ENCODE measurements at places on chromosomes 11 and 22. TPM values are rescaled to one million over a fixed set of nuclear protein-coding genes. Genes with fewer than 3 reads are reported as not detected.

DNA sequence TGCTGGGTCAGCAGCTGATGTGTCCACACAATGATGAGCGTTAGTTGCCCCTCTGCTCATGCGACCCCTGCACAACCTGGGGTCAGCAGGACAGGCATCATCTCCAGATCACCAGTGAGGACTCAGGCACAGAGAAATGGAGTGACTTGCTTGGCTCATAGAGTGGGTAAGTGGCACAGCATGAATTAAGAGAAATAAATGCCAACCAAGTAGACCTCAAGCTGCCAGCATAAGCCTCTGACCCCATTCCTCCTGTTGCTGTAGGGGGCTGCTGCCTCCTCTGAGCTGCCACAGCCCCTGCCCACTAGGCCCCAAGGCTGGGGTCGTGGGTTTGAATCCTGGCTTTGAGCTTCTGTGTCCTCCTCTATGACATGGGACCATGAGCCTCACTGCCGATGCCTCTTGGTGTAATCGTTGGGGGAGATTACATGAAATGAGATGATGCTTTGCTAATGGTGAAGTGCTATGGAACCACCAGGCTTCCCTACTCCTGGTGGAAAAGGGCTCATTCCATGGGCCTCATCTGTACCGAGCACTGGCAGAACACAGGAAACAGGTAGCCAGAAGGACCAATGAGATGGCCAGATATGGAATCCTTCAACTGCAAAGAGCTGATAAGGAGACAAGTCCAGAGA, 33.6 kb downstream of the LRRC32 start:
- DNase-seq, result no peak

DNA sequence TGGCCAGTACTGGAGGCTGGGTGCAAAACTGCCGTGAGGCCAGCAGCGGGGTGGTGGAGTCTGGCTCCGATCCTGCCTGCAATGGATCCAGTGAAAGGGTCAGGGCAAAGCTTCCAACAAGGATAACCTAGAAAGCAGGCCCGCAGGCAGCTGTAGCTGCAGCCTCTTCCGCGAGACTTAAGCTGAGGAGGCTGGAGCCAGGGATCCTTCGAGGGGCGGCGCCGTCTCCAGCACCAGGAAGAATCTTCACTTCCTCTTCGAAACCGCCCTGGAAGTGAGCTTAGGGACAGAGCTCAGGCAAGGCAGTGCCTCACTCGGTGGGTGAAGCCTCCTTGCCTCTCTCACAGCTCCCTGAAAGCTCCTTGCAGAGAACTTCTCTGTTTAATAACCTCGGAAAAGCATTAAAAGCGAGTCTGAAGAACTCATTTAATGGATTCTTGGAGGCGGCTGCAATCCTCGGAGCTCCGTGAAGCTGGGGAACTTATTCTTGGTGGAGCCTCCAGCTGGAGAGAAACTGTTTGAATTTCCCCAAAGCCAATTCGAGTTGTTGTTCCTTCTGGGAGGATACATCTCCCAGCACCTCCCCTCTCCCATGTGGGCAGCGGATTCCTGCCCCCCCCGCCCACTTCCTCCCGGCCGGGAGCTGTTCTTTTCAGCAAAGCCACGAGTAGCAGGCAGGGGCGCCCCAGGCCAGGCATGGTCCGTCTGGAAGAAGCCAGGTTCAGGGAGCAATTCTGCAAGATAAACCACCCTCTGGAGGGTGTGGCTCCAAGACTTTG, 169.9 kb downstream of the CTTN start:
- peak; percentile 68 for DNase-seq

GRCh38 chr11:85903406-85903805, 48.2 kb downstream of the CCDC83 start:
- DNase-seq, result no peak

The TSPAN18 gene
- total RNA-seq, result 46.4 TPM

The SLC22A6 gene
- not detected for total RNA-seq

GRCh38 chr22:36546092-36546804, 17.3 kb upstream of the EIF3D start:
- no peak for DNase-seq

DNA sequence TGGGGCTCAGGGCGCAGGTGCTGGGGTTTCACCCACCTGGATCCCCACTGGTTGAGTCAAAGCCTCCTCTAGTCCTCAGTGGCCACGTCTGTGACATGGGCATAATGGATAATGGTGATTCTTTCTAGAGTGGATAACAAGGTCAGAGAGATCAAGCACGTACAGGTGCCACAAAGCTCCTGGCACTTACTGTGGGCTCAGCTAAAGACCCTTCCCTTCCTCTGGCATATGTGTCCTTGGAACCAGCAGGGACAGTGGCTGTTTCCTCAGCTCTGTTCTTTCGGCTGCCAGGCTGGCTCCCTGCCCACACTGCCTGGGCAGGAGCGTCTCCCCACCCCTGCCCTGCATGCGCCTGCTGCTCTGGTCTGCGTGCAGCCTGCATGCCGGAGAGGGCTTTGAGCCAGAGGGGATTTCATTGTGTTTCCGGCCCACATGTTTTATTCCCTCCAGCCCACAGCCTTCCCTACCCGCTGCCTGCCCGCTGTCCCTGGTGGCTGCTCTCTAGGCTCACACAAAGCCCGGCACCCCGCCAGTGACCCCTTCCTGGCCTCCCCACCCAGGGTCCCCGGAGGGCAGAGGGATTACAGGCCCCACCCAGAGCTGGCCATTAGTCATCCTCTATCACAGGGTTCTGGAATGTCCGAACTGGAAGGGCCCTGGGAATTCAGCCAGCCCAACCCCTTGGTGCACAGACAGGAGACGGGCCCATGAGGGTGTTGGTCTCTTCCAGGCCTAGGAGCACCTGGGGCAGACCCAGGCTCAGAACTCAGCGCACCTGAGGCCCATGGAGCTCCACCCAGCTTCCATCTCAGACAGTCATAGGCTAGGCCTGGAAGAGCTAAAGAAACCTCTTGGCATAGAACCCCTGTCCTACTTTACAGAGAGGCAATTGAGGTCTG, 55.3 kb upstream of the GCAT start:
- peak; percentile 90 for DNase-seq

GRCh38 chr22:44301039-44301438, 11.7 kb downstream of the SHISAL1 start:
- no peak for DNase-seq

The INSC gene
- total RNA-seq, result 0.96 TPM

The OVOL1 gene
- 2.7 TPM for total RNA-seq

The TRPC6 gene
- total RNA-seq, result 17.3 TPM

DNA sequence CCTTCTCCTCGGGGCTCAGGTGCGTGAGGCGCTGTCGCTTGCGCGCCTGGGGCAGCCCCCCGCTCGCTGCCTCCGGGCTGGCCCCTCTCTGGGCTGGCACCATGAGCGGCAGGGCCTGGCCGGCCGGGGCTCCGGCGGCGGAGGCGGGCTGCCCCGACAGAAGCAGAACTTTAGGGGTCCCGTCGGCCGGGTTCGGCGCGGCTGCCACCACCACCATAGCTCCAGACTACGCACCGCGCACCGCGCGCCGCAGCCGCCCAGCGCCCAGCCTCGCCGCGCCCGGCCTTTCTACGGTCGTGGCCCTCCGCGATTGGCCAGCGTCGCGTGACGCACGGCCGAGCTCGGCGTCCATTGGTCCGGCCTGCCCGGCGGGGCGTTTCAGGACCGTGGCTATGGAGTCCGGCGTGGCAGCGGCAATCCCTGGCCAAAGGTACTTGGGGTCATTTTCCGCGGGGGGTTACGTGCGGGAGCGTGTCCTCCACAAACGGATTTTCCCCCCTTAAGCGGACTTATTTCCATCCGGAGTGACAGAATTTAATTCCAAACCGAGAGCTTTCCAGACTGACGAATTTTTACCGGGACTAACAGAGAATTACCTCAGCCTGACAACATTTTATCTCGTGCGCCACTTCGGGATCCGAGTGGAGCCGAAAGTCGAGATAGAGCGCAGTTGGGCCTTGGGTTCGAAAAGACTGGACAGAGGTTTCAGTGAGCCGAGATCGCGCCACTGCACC, at the start of gene XBP1:
Gene XBP1, minus strand, starts transcription at position 262 of the 734 bp plus-strand sequence.
- peak; percentile 97 for DNase-seq

DNA sequence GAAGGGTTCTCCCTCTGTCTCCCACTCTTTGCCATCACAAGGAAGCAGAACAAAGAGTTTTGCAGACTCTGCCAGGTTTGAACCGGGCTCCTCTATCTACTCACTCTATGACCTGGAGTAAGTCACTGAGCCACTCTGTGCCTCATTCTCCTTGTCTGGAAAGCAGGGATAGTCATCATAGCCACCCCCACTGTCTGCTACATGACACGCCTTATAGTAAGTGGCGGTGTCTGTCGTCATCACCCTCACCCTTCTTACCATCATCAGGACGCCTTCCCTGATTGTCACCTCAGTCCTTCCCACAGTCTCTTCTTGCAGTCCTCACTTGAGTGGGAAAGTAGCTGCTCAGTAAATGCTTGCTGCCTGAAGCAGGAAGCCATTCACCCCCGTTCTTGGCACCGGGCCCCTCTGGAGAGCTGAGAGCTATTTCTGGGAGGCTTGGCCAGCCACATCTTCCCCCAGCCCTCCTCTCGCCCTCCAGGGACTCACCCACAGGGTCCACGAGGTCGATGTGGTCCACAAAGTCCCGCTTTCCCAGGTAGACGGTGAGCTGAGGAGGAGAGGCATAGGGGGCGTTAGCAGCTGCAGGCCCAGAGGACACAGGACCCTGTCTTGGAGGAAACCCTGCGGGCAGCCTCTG, 46.4 kb downstream of the TPBGL start:
- no peak for DNase-seq

GRCh38 chr11:83427501-83427900, 141.3 kb upstream of the CCDC90B start:
- DNase-seq, result no peak

DNA sequence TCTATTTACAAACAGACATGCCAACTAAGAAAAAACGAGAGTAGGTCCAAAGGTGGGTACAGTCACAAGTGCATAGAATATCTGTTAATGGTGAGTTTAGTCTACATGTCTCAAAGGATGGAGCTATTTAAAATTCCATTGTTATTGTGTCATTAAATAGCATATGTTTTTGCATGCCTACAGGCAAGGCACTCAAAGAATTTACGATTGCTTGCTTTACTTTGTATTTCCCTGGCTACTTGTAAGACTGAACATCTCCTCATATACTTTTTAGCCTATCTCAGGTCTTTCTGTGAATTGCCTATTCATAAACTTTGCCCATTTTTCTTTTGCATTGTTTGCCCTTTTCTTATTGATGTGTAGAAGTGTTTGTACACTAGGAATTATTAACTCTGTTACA, 39.7 kb downstream of the DEUP1 start:
- no peak for DNase-seq

GRCh38 chr11:19258641-19259230, 18.0 kb upstream of the E2F8 start:
- no peak for DNase-seq

GRCh38 chr11:69286374-69287371, 7.3 kb upstream of the MYEOV start:
- no peak for DNase-seq

- peak; percentile 81 for DNase-seq
These were observed 10.1 kb downstream of the MCM5 start for GRCh38 chr22:35409783-35410662.

- DNase-seq, result no peak
These were observed 299.9 kb downstream of the DCDC1 start for GRCh38 chr11:31069447-31070205.

- no peak for DNase-seq
These were observed 19.9 kb downstream of the PACSIN2 start for GRCh38 chr22:42994917-42995562.

The GSTT2B gene
- 9.8 TPM for total RNA-seq

DNA sequence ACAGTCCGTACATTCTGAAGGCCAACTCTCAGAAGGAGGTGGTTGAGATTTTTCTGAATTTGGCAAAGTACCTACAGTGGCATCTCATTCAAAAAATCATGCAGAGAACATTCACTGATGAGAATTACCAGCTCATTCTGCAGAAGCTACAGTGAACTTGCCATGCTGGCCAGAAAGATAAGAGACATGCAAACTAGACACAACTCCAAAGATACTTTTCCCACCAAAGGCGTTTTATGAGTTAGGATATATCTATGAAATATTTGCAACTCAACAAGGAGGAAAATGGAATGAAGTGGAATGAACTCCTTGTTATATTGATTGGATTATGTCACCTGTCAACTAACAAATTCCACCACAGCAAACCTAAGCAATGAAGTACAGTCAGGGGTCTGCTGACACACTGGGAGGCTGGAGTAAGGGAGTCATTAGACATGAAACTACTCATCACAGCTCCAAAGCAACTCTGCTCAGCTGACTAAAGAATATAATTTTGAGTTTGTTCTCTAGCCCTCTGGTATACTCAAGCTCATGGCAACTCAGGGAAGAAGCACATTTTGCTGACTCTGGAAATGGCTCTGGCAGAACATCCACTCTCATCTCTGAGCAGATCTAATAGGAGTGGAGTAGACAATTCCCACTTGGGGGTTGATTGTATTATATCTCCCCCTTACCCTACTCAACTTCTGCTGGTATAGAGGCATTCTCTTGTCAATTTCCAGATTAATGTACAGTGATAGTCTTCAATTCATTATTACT, 22.9 kb downstream of the MAML2 start:
- no peak for DNase-seq

GRCh38 chr11:110081462-110082376, 11.5 kb upstream of the ZC3H12C start:
- no peak for DNase-seq

- DNase-seq, result no peak
These were observed 10.2 kb upstream of the PDE2A start for GRCh38 chr11:72684236-72684912.

DNA sequence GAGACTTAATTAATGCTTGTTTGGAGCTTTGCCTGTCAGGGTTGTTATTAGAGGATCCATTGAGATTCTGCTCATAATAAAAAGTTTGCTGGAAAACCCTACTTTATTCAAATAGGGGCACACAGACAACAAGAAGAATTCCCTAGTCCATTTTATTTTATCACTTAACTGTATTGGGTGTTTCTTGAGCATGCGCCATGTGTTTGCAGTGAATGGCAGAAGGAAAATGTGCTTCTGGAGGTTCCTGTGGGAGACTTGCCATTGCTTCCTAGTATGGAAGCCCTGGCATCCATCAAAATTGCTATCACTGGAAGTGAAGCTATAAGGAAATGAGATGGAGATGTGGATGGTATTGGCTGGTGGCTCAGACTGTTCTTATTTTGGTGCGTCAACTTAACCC, 106.6 kb upstream of the GALNT18 start:
- no peak for DNase-seq
